Stimulated activated CD8-positive, alpha-beta memory T cell treated with anti-CD3 and anti-CD28 coated beads, Interleukin-7, amount 100 ng/mL, for 1 hour (primary cell): ENCODE measurements at places on chromosomes 13 and 19.

DNA sequence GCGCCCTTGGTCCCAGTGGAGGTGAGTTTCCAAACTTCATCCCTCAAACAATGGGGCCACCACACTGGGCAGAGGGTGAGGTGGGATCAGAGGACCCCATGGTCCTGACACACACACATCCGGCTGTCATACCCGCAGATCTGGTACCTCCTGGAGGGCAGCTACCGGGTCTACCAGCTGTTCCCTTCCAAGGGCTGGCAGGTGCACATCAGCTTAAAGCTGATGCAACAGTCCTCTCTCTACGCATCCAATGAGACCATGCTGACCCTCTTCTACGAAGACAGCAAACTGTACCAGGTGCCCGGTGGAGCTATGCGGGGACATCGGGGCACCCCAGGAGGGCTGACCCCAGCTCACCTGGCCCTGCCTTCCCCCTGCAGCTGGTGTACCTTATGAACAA lies 14.0 kb upstream of the PSMD8 start:
- DNase-seq: no peak

GRCh38 chr13:73403355-73404120 lies 344.7 kb downstream of the KLF5 start:
- no peak for DNase-seq

GRCh38 chr13:44879452-44880058 lies 109.7 kb downstream of the NUFIP1 start:
- no peak for DNase-seq

DNA sequence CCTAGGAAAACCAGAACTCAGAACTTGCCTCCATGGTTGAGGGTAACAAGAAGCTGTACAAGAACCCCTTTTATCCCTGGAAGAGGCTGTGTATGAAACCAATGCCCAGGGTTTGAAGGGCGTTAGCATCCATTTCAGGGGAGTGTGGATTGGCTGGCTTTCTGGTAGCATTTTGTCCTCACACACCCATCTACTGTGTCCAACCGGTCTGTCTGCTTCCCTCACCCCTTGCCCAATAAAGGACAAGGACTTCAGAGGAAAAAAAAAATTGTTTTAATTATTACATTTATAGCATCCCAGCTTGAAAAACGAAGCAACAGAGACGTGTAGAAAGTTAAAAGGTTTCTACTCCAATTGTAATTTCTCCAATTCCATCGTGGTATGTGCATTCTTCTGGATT lies 2.7 kb upstream of the CYP4F8 start:
- no peak for DNase-seq

GRCh38 chr13:63279136-63279535 lies 1863.5 kb upstream of the PCDH20 start:
- DNase-seq: no peak

DNA sequence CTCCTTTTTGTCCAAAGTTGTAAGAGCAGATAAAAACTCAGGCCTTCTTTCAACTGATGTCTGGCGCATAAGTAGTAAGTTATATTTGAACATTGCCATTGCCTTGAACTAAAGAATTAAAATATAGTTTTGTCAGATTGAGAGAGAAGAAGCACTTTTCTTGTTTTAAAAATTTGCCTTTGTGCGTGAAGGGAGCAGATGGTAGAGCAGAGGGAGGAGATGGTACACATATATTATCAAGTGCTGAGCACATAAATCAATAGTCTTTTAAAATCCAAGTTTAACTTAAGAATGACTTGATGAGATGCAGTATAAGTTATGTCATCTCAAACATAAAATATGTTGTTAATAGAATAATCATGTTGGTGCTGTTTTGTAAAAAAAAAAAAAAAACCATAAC lies 504.6 kb upstream of the KLHL1 start:
- no peak for DNase-seq

DNA sequence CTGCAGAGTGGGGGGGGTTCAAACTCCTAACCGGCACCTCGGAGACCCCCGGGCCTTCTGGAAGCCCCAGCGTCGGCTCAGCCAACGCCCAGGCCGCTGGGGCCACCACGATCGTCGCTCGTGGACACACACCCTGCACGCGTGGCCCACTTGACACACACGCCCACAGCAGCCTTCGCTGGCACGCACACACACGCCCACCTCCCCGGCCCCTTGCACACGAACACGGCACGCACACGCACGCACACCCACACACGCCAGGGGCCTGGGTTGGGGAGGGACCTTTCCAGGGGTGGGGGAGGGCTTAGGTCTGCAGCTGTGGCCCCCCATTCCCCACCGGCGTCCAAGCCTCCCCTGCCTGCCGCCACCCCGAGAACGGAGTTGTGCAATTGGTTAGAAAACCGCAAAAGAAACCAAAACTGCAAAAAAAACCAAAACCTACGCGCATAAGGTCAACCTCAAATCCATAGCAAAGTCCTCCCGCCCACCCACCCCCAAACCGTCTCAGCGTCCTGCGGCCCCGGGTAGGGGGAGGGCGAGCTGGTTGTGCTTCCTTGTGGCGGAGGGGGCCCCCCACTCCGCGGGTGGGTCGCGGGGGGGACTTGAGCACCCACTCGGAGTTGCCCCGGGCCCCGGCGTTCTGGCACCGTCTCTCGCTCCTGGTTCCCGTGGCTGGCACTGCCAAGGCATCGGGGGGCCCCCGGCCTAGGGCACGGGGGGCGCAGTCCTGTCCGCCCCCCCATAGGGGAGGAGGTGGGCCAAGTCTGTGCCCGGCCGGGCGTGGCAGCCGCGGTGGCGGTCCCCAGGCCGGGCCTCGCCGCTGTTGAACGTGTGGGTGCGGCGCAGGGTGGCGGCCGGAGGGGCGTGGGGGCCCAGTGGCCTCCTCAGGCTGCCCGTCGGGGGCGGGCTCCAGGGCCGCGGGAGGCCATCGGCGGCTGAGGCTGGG lies 3.3 kb upstream of the LRG1 start:
- no peak for DNase-seq

DNA sequence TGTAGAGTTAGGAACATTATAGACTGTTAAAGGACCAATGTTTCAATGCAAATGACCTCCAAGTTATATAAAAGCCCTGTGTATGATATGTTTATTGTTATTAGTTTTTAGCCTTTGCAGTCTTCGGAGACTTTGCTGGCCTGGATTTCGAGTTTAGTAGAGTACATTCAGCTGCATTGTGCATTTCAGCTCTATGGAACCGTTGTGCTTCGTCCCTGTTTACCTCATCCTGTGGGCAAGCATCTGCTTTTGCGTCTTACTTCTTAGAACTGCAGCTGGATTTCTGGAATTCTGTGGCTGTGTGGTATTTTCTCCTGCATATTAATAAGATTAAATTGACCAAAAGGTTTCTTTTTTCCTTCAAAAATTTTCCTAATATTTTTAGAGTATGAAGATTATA lies 138.6 kb downstream of the KCNRG start:
- no peak for DNase-seq

GRCh38 chr19:41895745-41896580 lies 13.0 kb downstream of the ARHGEF1 start:
- no peak for DNase-seq

DNA sequence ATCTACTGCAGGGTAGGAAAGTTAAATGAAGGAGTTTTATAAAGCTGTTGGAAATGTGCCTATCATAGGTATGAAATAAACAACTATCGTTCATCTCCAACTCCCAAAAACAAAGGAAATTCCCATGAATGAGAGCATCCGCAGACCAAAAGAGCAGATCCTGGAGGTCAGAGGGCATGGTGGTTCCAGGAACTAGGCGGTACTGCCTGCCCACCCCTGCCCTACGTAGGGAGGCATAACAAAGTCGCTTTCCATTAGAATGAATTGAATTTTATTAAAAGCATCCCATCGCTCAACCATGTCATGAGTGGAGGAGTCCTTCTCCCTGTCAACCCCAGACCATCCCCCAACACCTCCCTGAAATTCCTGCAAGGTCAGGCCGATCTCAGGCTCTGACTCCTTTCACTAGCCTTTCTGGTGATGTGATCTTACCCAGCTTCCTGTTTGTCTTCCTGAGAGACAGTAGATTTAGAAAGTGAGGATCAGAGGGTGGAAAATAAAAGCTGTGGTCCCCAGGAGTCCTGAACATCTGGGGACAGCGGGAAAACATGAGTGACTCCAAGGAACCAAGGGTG lies at the start of gene CLEC4M:
TSS of gene CLEC4M (plus strand) at position 525 of the 575 bp plus-strand sequence. CDS start at position 549, 24 bp downstream.
- no peak for DNase-seq

GRCh38 chr13:59950266-59950665 lies 213.5 kb downstream of the DIAPH3 start:
- DNase-seq: no peak

GRCh38 chr13:109172136-109172535 lies 542.7 kb downstream of the MYO16 start:
- DNase-seq: no peak

GRCh38 chr13:88704600-88705275 lies 1033.6 kb downstream of the SLITRK5 start:
- no peak for DNase-seq

DNA sequence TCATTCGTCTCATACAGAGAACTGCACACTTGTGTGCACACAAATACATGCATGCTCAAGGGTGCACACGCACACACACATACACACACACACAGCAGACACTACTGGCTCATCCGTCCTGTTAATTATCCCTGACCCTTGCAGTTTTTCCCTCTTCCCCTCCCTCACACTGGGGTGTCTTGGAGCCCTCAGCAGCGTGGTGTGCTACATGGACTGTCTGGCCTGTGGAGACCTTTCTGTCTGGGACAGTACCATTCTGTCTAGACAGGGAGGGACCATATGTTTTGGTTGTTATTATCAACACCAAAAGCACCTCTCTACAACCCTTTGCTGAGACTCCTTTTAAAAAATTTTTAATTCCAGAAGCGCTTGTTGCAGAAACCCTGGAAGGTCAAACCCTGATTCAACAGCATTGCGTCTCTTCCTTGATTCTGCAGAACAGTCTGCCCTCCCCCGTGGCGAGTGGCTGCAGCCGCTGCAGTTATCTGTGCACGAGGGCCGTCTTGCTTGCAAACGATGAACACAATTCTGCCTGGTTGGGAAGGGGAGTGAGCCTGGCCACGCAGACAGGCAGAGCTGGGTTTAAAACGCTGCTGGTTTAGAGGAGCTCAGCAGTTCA lies 374.0 kb downstream of the IRS2 start:
- no peak for DNase-seq

DNA sequence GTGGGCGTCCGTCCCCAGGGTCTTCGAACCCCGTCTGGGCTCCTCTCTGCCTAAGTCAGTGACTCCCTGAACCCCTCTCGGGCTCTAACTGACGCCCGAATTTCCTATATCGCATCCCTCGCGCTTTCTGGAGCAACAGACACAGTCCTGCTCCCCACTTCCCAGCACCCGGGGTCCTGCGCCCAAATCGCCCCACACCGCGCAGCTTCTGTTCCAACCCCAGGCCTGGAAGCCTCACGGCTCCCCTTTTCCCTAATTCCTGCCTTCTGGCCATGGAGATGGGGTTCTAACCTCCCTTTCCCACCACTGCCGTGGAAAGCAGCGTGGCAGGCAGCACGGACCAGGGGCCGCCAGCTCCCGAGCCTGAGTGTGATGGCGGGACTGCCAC lies 1.6 kb upstream of the GRTP1 start:
- no peak for DNase-seq

GRCh38 chr19:46209051-46209450 lies 20.5 kb upstream of the IGFL1 start:
- DNase-seq: no peak

- DNase-seq: no peak
Measured at GRCh38 chr13:100984085-100984705, 309.6 kb upstream of the TMTC4 start.

GRCh38 chr13:29336356-29336755 lies 259.1 kb downstream of the SLC7A1 start:
- DNase-seq: no peak

GRCh38 chr13:75800545-75800944 lies 164.4 kb downstream of the LMO7 start:
- DNase-seq: no peak

- DNase-seq: no peak
Measured at GRCh38 chr13:79398127-79398526, 7.9 kb downstream of the RBM26 start.

DNA sequence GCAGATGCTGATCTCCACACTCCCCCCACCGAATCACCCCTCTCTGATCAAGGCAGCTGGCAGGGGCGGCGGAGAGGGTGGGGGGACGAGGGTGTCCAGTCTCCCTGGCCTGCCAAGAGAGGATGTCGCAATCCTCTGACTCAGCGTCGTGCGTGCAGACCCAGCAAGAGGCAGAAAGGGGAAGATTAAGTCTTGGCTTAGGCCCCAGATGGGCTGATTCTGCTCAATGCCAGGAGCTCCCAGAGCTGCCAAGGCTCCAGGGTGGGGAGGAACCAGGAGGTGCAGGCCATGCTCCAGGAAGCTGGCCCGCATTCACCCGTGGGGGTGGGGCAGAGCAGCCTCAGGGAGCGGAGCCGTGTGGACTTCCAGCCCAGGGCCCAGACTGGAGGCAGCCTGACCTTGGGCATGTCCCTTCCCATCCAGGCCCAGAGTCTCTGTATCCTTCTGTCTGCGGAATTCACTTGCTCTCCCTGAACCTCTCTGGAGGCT lies 6.6 kb upstream of the BCL3 start:
- no peak for DNase-seq

GRCh38 chr19:42003506-42004294 lies 9.7 kb upstream of the ATP1A3 start:
- no peak for DNase-seq

- no peak for DNase-seq
Measured at GRCh38 chr19:16649734-16650133, 10.2 kb downstream of the SMIM7 start.

DNA sequence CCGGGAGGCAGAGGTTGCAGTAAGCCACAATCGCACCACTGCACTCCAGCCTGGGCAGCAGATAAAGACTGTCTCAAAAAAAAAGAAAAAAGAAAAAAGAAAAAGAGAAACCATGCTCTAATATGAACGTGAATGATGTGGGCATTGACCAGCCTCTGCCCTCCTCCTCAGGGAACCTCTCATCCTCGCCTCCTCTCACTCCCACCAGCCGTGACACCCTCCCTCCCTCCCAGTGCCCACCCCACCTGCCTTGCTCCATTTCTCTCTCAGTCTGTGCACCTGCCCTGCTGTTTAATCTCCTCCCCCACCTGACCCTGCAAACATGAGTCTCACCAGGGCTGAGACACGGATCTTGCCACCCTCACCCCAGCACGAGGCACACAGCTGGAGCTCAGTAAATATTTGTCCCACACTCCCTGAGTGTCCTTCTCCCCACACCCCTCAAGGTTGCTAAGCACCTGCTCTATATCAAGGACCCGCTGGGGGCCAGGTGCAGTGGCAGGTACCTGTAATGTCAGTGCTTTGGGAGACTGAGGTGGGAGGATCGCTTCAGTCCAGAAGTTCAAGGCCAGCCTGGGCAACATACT lies 7.5 kb upstream of the BCAT2 start:
- no peak for DNase-seq

- DNase-seq: no peak
Measured at GRCh38 chr19:49110567-49110966, 3.6 kb upstream of the LIN7B start.

- no peak for DNase-seq
Measured at GRCh38 chr13:45737571-45738017, 35.5 kb downstream of the CBY2 start.

- DNase-seq: no peak
Measured at GRCh38 chr13:66830940-66831716, 399.0 kb downstream of the PCDH9 start.

GRCh38 chr13:106513025-106513983 lies 22.2 kb downstream of the EFNB2 start:
- DNase-seq: no peak
